KBM-7 (cell line): ENCODE measurements at places on chromosomes 3 and 15.

- no peak for DNase-seq
These were observed 75.9 kb upstream of the CTDSPL start for GRCh38 chr3:37785736-37786135.

GRCh38 chr15:37377428-37377827 lies 277.1 kb upstream of the MEIS2 start:
- no peak for DNase-seq

DNA sequence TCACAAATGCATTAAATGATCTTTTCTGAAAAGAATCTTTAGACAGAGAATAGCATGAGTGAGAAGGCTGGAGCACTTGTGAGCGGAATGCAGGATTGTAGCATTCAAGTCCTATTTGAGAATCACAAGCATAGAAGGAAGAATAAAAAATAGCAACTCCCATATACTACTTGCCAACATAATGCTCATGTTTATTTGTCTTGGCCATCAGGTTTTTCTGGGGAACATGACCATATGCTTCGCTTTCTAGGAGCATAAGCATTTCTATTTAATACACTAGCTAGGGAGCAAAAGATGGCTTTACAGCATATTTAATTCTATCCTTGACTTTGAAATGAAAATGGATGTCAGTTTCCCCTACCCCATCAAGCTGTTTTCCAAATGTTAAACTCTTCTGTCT lies 170.3 kb upstream of the MITF start:
- DNase-seq: no peak

- no peak for DNase-seq
These were observed 89.4 kb downstream of the RFTN1 start for GRCh38 chr3:16423947-16424673.

DNA sequence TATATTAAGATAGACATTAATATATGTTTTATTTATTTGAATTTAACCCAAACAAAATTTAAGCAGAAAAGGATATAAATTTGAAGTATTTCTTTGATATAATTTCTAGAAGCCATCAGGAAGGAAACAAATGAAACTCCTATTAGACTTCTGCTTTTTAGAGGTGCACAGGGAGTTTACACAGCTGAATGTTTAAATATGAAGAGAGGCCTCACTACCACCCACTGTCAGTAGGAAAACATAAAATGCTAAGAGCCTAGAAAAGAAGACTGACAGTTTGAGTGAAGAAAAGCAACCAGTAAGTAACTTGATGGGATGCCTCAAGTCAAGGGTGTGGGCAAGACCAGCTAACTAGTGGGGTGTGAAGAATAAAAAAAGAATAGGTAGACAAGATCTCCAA lies 19.7 kb downstream of the PLSCR2 start:
- peak; percentile 12 for DNase-seq
